ENCODE measurements at places on chromosomes 3 and 15. TPM values are rescaled to one million over a fixed set of nuclear protein-coding genes. Genes with fewer than 3 reads are reported as not detected.

DNA sequence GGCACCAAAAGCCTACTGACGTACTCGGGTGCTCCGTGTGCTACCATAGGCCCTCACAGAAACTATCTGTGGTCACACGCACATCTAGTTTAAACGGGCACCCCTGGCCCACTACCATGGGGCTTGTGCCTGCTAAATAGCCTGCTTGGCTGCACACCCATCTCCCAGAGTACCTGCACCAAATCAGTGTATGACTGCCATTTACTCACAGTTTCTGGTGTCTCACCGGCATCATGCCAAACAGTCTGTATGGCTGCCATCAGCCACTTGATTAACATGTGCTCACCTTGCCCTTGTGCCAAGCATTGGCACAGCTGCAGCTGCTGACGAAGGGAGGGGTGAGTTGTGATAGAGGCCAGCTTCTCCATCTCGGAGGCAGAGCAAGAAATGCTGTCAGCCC lies 232.7 kb downstream of the IGSF11 start:
- no peak for DNase-seq

Gene HRH1
- total RNA-seq: 8.0 TPM

- no peak for DNase-seq
These were observed 68.9 kb upstream of the DCLK3 start for GRCh38 chr3:36833160-36833814.

Gene CADM2
- total RNA-seq: 8.7 TPM
